ENCODE measurements at places on chromosomes 16 and 17.

DNA sequence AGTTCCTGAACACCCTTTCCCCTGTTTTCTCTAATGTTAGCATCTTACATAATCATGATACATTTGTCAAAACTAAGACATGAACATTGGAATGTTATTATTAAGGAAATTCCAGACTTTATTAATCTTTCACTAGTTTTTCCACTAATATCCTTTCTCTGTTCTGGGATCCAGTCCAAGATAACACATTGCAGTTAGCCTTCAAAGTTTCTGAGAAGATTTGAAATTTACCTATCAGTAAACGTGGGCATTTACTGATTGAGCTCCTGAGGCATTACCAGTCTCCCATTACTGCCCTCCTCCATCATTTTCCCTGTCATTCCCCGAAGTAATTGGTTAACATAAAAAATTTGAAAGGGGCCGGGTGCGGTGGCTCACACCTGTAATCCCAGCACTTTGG is 5.7 kb upstream of the CD300LG start:
- DNase-seq: no peak

- no peak for DNase-seq
Measured at GRCh38 chr16:86375851-86376250, 134.5 kb upstream of the FOXF1 start.

DNA sequence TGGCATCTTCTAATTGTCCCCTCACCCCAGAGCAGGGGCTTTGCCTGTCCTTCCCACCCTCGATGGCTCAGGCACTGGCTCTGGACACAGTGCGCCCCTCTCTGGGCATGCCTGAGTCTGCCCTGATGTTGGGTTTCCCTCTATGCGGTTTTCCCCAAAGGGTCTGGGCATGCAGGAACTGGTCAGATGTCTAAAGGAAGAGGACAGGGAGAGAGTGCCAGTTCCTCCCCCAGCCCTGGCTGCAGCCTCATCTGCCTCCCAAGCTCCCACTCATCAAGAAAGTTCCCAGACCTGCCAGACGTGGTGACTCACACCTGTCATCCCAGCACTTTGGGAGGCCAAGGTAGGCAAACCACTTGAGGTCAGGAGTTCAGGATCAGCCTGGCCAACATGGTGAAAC is 41.3 kb upstream of the PABPN1L start:
- DNase-seq: no peak

- peak; percentile 59 for DNase-seq
Measured at GRCh38 chr17:42407289-42407836, 15.7 kb downstream of the CAVIN1 start.

- no peak for DNase-seq
Measured at GRCh38 chr16:81608523-81609209, 164.1 kb downstream of the CMIP start.

DNA sequence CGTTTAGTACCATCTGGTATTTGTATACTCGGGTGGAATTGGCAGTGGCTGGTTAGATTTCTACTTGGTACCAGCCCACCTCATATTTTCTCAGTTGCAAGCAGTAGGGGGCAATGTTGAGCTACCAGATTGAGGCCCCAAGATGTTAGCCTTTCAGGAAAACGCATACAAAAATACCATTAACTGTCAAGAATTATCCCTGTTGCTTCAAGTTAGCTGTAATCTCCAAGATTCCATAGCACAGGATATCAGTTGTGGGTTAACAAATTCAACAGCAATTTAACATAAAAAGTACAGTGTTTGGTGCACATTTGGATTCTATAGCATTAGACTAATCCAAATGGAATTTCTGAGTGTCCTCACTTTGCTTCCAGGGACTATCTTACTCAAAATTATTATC is 188.2 kb downstream of the FTO start:
- DNase-seq: peak; percentile 43

GRCh38 chr17:79613195-79613772 is 2.4 kb upstream of the RBFOX3 start:
- no peak for DNase-seq

- DNase-seq: no peak
Measured at GRCh38 chr17:55454906-55455474, 33.4 kb upstream of the MMD start.

- no peak for DNase-seq
Measured at GRCh38 chr17:27109346-27109745, 184.6 kb upstream of the WSB1 start.

GRCh38 chr16:8885674-8886592 is 3.8 kb downstream of the LITAFD start:
- DNase-seq: no peak

- DNase-seq: no peak
Measured at GRCh38 chr16:71676236-71676635, 48.3 kb downstream of the PHLPP2 start.

GRCh38 chr17:69093279-69093789 is 32.6 kb upstream of the ABCA9 start:
- no peak for DNase-seq

DNA sequence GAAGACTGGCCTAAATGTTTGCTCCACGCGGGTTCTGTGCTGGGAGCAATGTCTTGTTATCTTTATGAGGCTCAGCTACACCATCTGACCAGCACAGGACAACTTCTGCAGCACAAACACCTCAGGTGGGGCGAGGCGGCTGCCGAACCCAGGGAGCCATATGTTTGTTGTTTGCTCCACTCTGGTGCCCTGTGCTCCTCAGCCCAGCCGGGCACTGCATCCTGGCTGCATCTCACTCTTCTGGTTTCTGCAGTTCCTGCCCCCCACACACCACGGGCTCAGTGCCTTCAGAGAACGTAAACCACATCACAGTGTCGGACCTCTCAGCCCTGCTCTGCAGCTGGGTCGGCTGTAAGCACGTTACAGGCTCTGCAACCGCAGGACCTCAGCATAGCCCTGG is 32.4 kb downstream of the MXRA7 start:
- DNase-seq: no peak

DNA sequence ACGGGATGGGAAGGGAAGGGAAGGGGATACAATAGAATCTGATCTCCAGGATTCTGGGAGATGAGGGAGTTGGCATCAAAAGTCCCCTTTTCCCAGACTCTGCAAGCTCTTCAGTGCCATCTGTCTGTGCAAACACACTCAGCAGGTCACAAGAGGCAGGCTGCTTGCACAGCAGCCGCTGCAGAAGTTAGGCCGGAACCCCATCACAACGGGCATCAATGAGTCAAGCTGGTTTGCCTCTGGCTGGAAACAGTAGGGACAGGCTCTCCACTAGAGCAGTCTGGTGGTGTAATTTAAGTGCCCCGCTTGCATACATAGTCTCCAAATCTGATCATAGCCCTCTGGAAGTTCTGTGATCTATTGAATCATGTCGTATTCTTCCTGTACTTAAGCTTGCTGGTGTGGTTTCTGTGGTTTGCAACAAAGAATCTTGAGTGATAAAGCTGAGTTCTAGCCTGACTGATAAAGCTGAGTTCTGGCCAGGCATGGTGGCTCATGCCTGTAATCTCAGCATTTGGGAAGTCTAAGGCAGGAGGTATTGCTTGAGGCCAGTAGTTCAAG is 33.7 kb upstream of the KDM8 start:
- DNase-seq: peak; percentile 72

DNA sequence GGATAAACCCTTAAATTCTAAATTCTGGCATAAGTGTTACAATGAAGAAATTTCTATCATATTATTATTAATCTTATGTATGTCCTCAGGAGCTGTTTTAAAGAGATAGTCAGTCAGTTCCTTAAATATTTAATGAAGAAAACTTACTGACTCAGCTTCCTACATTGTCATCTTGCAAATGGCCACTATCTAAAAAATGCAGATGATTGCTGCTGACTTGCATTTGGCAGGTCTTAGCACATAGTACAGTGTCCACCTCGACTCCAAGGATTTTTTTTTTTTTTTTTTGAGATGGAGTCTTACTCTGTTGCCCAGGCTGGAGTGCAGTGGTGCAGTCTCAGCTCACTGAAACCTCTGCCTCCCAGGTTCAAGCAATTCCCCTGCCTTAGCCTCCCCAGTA is 55.1 kb upstream of the CORO6 start:
- DNase-seq: no peak

- DNase-seq: no peak
Measured at GRCh38 chr17:83085103-83085502, 5.7 kb downstream of the METRNL start.

- DNase-seq: peak; percentile 38
Measured at GRCh38 chr16:75420987-75421819, 12.1 kb downstream of the CFDP1 start.

- DNase-seq: no peak
Measured at GRCh38 chr17:73899839-73900238, 255.6 kb upstream of the SDK2 start.

- DNase-seq: no peak
Measured at GRCh38 chr17:65155622-65156021, 18.5 kb downstream of the RGS9 start.

- no peak for DNase-seq
Measured at GRCh38 chr16:25143928-25144327, 32.4 kb downstream of the LCMT1 start.

DNA sequence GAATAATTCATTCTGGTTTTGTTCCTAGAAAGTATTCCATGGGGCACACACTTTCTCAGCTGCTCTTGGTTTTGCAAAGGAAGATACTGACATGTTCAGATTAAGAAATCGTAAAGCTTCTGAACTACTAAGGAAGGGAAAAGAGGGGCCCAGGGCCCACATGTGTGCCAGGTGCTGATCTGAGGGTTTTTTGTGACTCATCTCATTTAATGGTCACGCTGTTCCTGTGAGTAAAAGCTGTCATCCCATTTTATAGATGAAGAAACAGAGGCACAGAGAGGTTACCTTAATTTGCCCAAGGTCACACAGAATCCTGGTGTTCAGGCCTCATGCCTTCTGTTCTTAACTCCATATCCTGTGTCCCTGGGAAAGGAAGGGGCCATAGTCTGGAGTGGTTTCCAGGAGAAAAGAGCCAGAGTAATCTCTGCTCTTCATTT is 113.2 kb downstream of the MSI2 start:
- DNase-seq: no peak

DNA sequence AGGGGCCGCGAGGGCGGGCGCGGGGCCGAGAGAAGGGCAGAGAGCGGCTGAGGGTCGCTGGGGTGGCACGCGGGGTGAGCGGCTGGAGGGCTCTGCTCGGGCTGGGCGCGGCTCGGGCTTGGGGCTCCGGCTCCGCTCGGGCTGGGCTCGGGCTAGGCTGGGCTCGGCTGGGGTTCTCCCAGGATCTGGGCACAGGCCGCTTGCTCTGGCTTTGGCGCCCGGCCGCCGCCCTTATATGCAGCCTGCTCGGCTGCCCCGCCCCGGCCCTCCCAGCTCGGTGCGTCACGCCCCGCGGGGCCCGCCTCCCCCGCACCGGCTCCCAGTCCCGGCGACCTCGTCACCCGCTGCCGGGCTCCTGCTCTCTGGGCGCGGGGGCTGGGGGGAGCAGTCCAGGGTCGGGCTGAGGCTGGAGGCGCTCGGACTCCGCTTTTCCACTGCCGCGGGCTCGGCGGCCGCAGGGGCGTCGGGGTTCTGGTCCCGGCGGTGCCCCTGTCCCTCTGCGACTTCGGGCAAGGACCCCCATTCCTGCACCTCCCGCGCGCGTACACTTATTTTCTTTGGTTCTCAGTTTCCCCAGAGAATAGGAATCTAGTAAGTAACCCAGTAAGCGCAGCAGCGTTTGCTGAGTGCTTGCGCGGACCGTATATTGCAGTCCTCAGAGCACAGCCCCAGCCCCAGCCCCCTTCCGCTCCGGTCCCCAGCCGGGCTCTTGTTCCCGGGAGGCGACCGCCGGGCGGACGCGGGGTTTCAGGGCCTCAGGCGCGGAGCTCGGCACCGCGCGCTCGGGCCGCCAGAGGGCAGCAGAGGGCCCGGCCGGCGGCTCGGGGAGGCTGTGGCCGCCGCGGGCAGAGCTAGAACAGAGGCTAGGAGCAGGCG is at the start of gene RASD1:
RASD1 (minus strand) TSS at position 207 of the 876 bp plus-strand sequence. CDS start 214 bp downstream, outside the sequence.
- DNase-seq: peak; percentile 86

DNA sequence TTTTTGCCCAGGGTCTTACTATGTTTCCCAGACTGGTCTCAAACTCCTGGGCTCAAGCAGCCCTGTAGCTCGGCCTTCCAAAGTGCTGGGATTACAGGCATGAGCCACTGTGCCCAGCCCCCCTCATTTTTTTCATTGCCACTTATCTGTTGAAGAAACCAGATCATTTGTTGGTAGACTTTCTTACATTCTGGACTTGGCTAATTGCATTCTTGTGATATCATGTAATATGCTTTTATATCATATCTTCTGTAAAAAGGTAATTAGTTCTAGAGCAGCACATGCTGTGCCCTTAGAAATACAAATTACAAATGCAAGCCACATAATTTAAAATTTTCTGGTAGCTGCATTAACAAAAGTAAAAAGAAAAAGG is 53.9 kb downstream of the PPM1E start:
- no peak for DNase-seq

- no peak for DNase-seq
Measured at GRCh38 chr17:82129095-82129494, 31.1 kb upstream of the FASN start.

DNA sequence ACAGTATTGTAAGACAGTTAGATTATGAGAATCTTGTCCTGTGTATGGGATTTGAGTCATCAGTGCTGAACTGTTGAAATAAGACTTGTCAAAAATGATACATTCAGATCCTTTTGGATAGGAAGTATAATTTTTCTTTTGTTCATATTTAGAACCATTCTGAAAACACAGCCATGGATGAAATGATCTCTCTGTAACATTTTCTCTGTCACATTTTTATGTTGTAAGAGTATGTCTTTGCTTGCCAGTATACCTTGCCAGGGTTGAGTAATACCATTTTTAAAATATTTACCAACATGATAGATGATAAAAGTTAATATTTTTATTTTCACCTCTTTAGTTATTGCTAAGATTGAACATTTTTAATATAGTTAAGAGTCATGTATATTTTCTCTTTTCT is 45.0 kb downstream of the NSRP1 start:
- no peak for DNase-seq

GRCh38 chr17:73267648-73268537 is 6.2 kb upstream of the CPSF4L start:
- DNase-seq: no peak

- DNase-seq: no peak
Measured at GRCh38 chr16:1493746-1494094, 560 bp downstream of the TELO2 start.

DNA sequence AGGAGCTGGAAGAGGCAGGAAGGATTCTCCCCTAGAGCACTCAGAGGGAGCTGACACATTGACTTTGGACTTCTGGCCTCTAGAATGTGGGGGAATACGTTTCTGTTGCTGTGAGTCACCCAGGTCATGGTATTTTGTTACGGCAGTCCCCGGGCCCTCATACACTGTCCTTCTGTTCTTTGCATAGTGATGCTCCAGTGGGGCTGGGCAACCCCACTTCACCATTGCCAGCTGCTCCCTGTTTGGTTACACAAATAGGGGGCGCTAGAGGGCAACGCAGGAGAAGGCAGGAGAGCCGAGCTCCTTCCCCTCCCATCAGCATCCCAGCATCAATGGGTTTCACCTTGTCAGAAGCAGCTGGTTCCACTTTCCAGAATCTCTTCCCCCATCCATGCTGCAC is 257.7 kb upstream of the FOXF1 start:
- DNase-seq: no peak

All from stimulated activated CD4-positive, alpha-beta T cell treated with anti-CD3 and anti-CD28 coated beads, Interleukin-2, amount 100 ng/mL, for 24 hours (primary cell).